ENCODE measurements at places on chromosomes 3 and 15.

- DNase-seq, result no peak
These were observed 100.4 kb downstream of the LSM3 start for GRCh38 chr3:14278799-14279625.

DNA sequence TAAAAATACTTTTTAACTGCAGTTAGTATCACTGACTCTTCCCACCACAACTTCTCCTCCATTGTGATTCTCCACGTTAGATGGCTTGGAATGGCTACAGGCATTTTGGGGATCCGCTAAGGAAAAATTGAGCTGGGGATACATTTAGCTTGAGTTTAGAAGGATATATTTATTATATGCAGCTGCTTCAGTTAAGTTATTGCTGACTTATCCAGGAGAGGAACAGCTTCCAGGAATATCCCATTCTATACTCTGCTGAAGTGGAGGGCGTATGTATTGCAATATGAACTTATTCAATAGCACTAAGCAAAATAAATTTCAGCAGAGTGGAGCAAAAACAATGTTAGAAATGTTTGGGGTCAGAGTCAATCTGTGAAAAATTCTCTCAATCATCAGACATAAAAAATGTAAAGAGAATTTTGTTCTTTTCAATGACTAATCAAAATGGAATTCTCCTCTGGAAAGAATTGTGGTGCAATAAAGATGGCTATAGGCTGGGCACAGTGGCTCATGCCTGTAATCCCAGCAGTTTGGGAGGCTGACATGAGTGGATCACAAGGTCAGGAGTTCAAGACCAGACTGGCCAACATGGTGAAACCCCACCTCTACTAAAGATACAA, 84.7 kb downstream of the NCEH1 start:
- DNase-seq, result no peak

- no peak for DNase-seq
These were observed 99.6 kb upstream of the ETV5 start for GRCh38 chr3:186208296-186208989.

GRCh38 chr3:157282261-157283191, 122.6 kb upstream of the CCNL1 start:
- DNase-seq, result no peak

GRCh38 chr3:99249627-99250026, 348.1 kb upstream of the DCBLD2 start:
- DNase-seq, result no peak

GRCh38 chr15:49692514-49693090, 71.8 kb downstream of the DTWD1 start:
- DNase-seq, result no peak

- no peak for DNase-seq
These were observed 5.4 kb upstream of the CGNL1 start for GRCh38 chr15:57370929-57371328.

GRCh38 chr3:111936191-111936841, 42.5 kb upstream of the ABHD10 start:
- DNase-seq, result no peak

GRCh38 chr3:127994011-127994410, 58.2 kb upstream of the SEC61A1 start:
- DNase-seq, result no peak

All from CD4-positive, alpha-beta T cell treated with Interleukin-15 for 4 hours (primary cell).